ENCODE measurements at places on chromosomes 6 and 20.

- peaks cover 49% of the 10 kb centered on the region for H3K36me3 ChIP-seq
- DNase-seq, result no peak
- H3K4me3 ChIP-seq, result no peak overlapping the region
- H3K4me1 ChIP-seq, result peaks cover 9% of the 10 kb centered on the region
- no peak overlapping the region for H3K27ac ChIP-seq
- H3K27me3 ChIP-seq, result no peaks in the 10 kb centered on the region
These were observed 15.9 kb downstream of the PRDM1 start for GRCh38 chr6:106102034-106102433.

DNA sequence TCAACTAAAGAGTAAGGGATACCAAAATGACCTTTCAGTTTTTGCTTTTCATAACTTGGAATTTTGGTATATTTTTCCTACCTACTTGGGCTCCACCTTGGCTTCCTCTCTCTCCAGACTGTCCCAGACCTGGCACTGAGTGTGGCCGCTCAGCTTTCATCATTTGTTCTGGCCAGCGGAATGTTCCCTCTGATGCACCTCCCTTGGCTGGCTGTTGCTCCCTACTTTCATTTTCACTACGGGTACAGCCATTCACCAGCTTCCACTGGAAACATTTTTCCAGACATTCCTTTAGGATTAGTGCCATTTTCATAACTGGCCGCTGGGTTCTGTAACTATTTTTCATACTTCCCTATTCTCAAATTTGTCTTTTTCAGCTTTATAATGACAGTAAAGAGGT lies 487.4 kb downstream of the TENT5A start:
- no peaks in the 10 kb centered on the region for H3K4me1 ChIP-seq
- no peak overlapping the region for H3K27ac ChIP-seq

DNA sequence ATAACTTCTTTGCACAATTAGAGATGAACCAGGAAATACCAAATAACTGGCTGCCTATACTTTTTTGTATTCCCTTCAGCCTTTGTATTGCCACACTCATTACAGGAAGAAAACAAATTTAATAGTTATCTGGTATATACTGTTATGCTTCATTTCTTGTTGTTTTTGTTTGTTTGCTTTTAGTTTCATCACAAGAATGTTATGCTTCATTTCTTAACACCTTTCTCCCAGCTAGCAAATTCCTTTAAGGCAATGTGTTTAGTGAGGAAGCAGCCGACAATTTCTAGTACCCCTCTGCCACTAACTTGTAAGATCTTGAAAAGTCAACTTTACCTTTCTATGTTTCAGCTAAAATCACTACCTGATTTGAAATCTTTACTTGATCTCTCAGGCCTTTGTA lies 1.4 kb downstream of the NCOA6 start:
- H3K4me1 ChIP-seq, result peaks cover 6% of the 10 kb centered on the region
- no peaks in the 10 kb centered on the region for H3K27me3 ChIP-seq
- H3K4me3 ChIP-seq, result no peak overlapping the region
- H3K36me3 ChIP-seq, result no peaks in the 10 kb centered on the region

DNA sequence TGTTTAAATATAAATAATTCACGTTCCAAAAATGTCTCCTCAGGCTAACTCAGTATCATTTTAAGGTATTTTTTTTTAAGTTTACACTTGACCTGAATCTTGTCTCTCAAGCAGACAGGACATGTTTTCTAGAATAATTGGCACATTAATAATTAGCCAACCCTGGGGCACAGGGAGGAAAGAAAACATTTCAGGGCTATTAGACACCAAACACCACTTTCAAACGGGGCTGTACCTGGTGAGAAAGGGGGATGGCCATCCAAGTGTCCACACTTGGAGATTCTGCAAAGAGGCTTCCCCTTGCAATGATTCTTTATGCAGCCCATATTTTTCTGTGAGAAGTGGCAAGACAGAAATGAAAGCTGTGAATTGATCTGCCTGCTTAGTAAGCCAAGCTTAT lies 560.8 kb downstream of the CD109 start:
- no peaks in the 10 kb centered on the region for H3K36me3 ChIP-seq
- H3K27ac ChIP-seq, result peak overlapping the region; percentile 92
- peaks cover 2% of the 10 kb centered on the region for H3K4me1 ChIP-seq
- no peak overlapping the region for H3K4me3 ChIP-seq
- no peaks in the 10 kb centered on the region for H3K27me3 ChIP-seq

DNA sequence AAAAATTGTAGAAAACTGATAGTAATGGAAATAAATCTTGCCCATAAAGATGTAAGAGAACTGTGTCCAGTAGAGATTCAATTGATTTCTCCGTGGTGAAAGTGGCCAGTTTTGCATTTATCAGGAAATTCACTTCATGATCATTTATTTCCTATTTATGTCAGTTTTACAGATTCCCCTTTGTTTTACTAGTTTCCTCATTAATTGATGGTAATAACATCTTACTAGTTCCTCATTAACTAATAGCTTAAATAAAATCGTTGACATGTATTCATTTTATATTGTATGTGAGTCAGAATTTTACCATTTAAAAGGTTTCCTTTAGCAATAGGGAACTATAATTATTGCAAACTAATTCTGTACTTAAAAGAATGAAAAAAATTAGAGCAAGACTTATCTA lies 99.8 kb upstream of the ADGRF1 start:
- peaks cover 2% of the 10 kb centered on the region for H3K4me1 ChIP-seq
- no peak overlapping the region for H3K4me3 ChIP-seq
- H3K36me3 ChIP-seq, result no peaks in the 10 kb centered on the region
- DNase-seq, result no peak
- no peak overlapping the region for H3K27ac ChIP-seq

GRCh38 chr6:42539135-42539534 lies 24.7 kb upstream of the UBR2 start:
- H3K27me3 ChIP-seq, result no peaks in the 10 kb centered on the region
- H3K4me1 ChIP-seq, result no peaks in the 10 kb centered on the region
- no peak for DNase-seq
- H3K27ac ChIP-seq, result no peak overlapping the region
- H3K4me3 ChIP-seq, result no peak overlapping the region

- peaks cover 30% of the 10 kb centered on the region for H3K36me3 ChIP-seq
- peaks cover 25% of the 10 kb centered on the region for H3K4me1 ChIP-seq
- H3K27me3 ChIP-seq, result peaks cover 14% of the 10 kb centered on the region
- H3K27ac ChIP-seq, result no peak overlapping the region
- no peak for DNase-seq
These were observed 8.0 kb downstream of the FOXC1 start for GRCh38 chr6:1617466-1618310.
